ENCODE measurements at places on chromosomes 4 and X.

- DNase-seq: no peak
These were observed 19.1 kb downstream of the WDR17 start for GRCh38 chr4:176084769-176085168.

- no peak for DNase-seq
These were observed 81.5 kb upstream of the BMP3 start for GRCh38 chr4:80948995-80949394.

- DNase-seq: peak; percentile 48
These were observed 178.8 kb downstream of the SNCA start for GRCh38 chr4:89657931-89658700.

DNA sequence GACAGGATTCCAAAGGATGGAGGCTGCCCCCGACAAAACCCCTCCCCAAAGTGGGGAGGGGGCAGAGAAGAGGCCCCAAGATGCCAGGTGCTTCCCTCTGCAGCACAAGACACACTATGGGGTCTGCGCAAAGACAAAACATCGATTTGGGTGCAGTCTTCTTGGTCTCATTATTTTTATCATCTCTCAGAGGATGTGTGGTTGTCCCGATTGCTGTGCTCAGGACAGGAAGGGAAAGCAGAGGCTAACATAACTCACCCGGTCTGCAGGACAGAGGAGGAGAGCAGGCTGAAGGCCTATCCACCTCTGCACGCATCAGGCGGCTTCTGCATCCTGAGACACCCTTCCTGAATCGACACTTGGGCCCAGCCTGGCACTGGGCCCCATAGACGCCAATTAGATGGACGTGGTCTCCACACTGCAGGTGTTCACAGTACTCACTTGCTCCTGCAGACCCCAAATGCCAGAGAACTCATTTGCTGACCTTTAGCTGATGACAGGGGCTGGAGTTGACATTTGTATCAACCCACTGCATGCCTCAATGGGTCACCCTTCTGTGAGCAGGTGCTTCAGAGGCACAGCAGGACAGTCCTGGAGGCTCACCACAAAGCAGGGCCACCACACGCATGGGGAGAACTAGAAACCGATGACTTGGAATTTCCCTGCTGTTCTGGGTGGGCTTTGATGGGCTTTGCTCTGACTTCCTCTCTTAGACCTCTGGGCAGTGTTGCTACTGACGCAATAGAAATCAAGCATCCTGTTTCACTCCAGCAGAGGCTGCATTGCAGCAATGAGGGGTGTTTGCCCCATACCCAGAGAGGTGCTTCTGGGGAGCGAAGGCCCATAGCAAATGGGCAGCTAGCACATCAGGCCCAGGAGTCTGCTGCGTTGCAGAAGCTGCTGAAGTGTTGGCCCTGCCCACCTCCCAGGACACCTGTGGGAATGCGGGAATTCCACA lies 96.3 kb upstream of the ENPP6 start:
- DNase-seq: no peak

GRCh38 chr4:157372567-157372966 lies 152.0 kb downstream of the GRIA2 start:
- no peak for DNase-seq

- no peak for DNase-seq
These were observed 1.5 kb downstream of the NMU start for GRCh38 chr4:55634417-55635128.

DNA sequence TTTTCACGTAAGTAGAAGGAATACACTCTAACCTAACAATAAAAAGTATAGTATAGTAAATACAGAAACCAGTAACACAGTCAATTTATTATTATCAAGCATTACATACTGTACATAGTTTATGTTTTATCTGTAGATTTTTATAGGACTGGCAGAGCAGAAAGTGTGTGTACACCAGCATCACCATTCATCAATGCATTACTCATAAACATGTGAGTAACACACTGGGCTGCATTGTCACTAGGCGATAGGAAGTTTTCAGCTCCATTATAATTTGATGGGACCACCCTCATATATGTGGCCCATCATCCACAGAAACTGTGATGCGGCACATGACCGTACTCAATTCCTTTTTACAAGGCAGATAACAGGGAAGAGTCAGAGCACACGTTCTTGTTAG lies 137.8 kb upstream of the RBPJ start:
- DNase-seq: peak; percentile 57

Measured in amniotic epithelial cell (primary cell).